Naive thymus-derived CD4-positive, alpha-beta T cell (primary cell): ENCODE measurements at places on chromosomes 2 and 18. TPM values are rescaled to one million over a fixed set of nuclear protein-coding genes. Genes with fewer than 3 reads are reported as not detected.

DNA sequence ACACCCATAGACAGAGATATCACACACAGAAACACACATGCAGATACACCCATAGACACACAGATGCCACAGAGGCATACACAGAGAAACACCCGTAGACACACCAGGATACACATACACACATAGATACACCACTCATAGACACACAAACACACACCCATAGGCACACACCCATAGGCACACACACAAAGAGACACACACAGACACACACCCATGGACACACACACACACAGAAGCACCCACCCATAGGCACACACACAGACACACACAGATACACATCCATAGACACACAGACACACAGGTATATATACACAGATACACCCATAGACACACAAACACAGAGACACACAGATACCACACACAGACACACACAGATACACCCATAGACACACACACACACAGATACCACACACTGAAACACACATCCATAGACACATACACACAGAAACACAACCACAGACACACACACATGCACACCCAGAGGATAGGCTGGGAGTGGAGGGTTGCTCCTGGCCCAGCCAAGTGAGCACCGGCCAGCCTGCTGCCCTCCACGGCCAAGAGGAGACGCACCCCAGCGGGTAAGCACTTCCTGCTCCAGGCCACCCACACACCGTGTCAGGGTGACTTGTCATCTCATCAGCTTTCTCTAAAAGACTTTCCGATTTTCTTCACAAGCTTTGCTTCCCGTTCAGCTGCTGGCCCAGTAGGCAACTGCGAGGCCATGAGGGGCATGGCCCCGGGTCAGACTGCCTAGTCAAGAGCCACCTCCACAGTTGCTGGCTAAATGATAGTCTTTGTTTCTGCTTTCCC, 14.1 kb upstream of the CNNM3 start:
- H3K36me3 ChIP-seq = peaks cover 33% of the 10 kb centered on the region
- DNase-seq = no peak
- H3K4me1 ChIP-seq = peaks cover 26% of the 10 kb centered on the region

The LYG1 gene
- not detected for polyA plus RNA-seq

The ABCB11 gene
- not detected for polyA plus RNA-seq

GRCh38 chr18:670522-670921, 13.1 kb downstream of the TYMS start:
- H3K4me3 ChIP-seq = no peak overlapping the region
- H3K4me1 ChIP-seq = no peaks in the 10 kb centered on the region
- no peaks in the 10 kb centered on the region for H3K27me3 ChIP-seq
- H3K36me3 ChIP-seq = peaks cover 42% of the 10 kb centered on the region

DNA sequence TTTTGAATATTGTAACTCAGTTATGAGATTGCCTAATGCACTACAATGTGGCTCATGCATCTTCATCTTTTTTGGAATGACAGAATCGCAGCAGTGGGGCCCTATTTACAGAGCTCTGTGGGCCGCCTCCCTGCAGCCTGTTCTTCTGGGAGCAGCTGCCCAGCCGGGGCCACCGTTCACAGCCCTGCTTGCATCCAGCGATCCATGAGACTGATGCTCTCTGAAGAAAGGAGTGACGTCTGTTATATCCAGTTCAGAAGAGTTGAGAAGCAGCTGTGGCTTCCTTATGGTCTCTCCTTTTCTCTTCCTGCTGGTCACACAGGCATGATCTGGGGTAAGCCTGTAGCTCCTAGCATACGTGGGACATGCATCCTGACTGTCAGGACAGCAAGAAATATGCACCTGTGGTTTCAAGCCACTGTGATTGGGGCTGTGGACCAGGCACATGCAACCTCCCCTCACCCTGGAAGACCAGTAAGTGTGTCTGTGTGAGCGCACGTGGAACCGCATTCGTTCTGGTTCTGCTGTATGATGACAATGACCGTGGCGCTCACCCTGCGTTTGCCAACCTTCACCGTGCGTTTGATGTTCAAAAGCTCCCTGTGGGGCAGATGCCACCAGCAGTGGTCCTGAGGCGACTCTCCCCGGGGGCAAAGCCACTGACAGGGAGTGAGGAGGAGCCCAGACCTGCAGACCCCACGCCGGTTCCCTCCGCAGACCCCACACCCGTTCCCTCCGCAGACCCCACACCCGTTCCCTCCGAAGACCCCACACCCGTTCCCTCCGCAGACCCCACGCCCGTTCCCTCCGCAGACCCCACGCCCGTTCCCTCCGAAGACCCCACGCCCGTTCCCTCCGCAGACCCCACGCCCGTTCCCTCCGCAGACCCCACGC, 189.8 kb downstream of the TMEM18 start:
- no peak overlapping the region for H3K4me3 ChIP-seq
- H3K27me3 ChIP-seq = no peaks in the 10 kb centered on the region
- no peaks in the 10 kb centered on the region for H3K36me3 ChIP-seq

DNA sequence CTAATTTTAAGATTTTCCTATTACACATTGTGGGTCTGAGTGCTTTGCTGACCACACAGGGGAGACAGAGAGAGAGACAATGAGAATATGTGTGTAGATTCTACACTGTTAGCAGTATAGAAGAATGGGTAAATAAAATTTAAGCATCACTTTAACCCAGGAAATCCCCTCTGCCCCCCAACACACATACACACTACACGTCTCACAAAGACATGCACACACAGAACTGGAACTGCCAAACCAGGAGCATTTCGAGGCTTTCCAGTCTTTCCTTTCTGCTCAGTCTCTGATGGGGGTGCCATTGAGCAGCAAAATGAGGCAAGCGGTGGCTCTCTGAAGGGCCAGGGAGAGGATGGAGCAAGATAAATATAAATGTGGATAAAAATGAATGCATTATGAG, 2.5 kb downstream of the MERTK start:
- no peak for DNase-seq
- no peak overlapping the region for H3K27ac ChIP-seq
- H3K4me1 ChIP-seq = peaks cover 6% of the 10 kb centered on the region
- H3K4me3 ChIP-seq = no peak overlapping the region
- H3K36me3 ChIP-seq = no peaks in the 10 kb centered on the region

GRCh38 chr2:240519396-240520129, 38.2 kb downstream of the ANKMY1 start:
- H3K36me3 ChIP-seq = no peaks in the 10 kb centered on the region
- H3K27me3 ChIP-seq = no peaks in the 10 kb centered on the region
- no peak overlapping the region for H3K27ac ChIP-seq
- no peak for DNase-seq
- H3K4me3 ChIP-seq = no peak overlapping the region

- no peaks in the 10 kb centered on the region for H3K27me3 ChIP-seq
- H3K27ac ChIP-seq = no peak overlapping the region
- no peaks in the 10 kb centered on the region for H3K4me1 ChIP-seq
- H3K4me3 ChIP-seq = no peak overlapping the region
- no peak for DNase-seq
These were observed 618.8 kb downstream of the SOCS6 start for GRCh38 chr18:70907673-70908072.

GRCh38 chr2:173881461-173881860, 83.7 kb downstream of the SP3 start:
- H3K27me3 ChIP-seq = peaks cover 4% of the 10 kb centered on the region
- no peak overlapping the region for H3K27ac ChIP-seq
- no peak overlapping the region for H3K4me3 ChIP-seq
